ENCODE measurements at places on chromosomes 6 and 20.

DNA sequence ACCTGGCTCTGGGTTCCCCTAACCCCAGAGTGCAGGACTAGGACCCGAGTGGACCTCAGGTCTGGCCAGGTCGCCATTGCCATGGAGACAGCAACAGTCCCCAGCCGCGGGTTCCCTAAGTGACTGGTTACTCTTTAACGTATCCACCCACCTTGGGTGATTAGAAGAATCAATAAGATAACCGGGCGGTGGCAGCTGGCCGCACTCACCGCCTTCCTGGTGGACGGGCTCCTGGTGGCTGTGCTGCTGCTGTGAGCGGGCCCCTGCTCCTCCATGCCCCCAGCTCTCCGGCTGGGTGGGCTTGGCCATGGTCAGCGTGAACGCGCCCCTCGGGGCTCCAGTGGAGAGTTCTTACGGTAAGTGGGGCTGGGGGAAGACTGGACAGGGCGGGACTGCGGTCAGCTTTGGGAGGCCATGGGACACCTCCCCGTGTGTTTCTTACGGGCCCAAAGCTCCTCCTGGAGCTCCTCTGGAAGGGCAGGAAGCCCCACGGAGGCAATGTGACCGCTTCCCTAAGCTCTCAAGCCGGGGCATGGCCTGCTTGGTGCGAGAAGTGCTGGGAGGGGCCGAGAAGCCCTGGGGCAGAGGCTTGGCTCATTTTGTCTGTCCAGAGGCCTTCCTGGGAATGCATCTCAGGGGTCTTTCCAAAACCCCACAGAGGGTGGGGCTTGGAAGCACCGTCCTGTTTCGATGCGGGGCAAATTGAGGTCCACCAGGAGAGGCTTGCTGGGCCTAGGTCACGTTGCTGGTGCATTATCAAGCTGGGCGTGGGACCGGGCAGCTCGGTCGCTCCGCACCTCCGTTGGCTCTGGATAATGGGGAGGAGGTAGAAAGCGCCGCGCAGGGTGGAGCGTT lies at the start of gene HNF4A:
Gene HNF4A, plus strand, starts transcription at position 202 of the 855 bp plus-strand sequence. Its CDS starts 106 bp downstream, at position 308.
- no peak for DNase-seq

DNA sequence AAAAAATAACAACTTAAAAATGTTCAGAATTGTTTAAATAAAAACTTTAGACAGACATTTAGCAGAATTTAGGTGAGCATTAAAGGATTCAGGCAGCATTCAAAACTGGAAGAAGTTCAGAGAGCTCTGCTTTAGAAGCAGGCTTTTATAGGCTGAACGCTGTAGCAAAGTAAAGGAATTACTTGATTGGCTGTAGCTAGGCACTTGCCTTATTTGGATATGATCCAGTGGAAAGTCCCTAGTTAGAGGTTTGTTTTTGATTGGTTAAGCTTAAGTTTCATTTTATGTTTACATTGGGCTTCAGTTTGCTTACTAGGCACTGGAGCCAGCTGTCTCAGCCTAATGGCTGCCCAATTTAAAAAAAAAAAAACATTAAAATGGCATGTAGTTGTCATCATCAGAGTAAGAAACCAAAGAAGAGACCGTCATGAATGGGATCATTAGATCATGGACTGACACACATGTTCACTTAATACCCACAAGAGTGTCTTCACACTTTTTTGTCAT lies 65.1 kb downstream of the CBFA2T2 start:
- peak; percentile 92 for DNase-seq

- DNase-seq, result no peak
These were observed 40.4 kb downstream of the SMPDL3A start for GRCh38 chr6:122829456-122829855.

GRCh38 chr20:51573576-51574243 lies 31.2 kb upstream of the NFATC2 start:
- DNase-seq, result no peak

- peak; percentile 28 for DNase-seq
These were observed 336.7 kb downstream of the GJA1 start for GRCh38 chr6:121771937-121772720.

DNA sequence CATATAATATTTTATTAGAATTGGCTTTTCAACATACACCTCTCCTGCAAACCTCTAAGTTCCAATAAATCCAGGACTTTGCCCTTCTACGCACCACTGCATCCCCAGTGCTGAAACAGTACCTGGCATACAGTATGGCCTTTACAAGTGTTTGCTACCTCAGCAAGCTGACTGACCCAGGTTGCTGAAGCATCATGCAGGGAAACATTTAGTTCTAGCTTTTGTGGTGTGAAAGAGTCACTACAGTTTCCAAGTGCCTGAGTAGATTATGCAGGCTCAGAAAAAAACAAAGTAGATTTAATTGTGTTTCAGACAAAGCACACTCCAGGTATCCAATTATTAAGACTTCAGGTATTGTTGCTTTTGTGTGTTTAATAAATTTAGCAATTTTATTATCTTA lies 614.2 kb upstream of the NRSN1 start:
- no peak for DNase-seq

DNA sequence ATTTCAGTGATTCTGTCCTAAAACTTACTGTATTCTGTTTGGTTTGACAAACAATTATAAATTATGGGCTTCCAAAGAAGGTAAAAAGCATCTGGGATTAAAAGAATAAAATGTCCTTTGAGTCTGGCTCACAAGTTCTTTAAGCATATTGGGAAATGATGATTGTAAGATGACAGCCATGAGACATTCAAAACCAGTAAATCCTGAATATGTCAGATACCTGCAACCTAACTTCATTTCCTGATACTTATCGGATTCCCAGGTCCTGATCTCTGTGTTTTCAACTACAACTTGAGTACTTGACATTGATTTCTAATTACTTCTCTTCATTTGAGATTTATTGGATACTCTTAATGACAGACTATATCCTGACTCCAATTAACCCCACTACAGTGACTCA lies 446.6 kb downstream of the GRIK2 start:
- no peak for DNase-seq

DNA sequence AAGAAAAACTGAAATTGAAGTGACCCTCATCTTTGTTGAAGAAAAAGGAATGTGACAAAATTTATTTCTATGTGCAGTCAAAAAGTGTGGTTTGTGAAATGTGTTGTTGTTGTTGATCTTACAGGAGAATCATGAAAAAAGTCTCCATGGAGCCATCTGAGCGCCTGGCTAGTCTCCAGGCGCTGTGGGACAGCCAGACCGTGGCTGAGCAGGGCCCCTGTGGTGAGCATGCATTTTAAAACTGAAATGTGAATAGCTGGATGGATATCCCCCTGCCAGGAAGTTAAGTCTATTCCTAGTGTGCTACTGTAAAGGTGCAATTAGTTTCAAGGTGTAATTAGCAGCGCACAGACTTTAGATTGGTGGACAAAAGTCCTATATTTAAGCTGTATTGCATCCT lies 170.6 kb downstream of the CARMIL1 start:
- DNase-seq, result no peak

- peak; percentile 78 for DNase-seq
These were observed 73.7 kb downstream of the EDN1 start for GRCh38 chr6:12363651-12364381.

DNA sequence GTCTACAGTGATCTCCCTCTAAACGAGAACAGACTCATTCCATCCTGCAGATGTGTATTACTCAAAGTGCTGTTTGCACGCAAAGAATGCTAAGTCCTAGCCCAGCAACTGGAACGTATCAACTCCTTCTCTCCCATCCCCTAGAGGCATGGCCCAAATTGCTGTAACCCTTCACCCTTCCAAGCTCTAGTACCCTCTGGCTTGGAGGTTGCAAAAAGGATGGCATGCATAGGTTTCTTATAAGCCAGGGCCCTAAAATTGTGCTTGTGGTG lies 71.5 kb upstream of the TGM3 start:
- no peak for DNase-seq

DNA sequence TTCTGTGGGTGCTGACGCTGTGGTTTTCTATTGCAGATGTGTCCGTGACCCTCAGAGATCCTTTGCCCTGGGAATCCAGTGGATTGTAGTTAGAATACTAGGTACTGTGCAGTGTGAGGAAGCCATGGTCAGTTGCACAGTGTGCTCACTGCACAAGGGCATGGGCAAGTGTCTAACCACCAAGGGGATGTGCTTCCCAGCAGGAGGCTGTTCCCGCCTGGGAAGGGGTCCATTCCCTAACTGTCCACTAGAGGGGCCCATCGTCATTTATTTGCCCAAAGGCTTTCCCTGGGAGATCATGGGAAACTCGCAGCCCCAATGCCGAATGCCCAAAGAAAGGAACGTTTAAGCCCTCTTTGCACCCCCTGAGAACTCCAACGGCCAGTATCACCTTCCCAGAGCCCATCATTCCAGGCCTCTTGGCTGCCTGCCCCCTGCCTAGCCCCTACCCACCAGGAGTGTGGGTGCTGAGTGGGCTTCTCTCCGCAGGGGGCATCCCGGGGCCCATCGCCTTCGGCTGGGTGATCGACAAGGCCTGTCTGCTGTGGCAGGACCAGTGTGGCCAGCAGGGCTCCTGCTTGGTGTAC lies 26.2 kb downstream of the SLCO4A1 start:
- DNase-seq, result peak; percentile 28

All from GM12865 (cell line).